Epithelial cell of prostate (primary cell): ENCODE measurements at places on chromosomes 1 and 21.

DNA sequence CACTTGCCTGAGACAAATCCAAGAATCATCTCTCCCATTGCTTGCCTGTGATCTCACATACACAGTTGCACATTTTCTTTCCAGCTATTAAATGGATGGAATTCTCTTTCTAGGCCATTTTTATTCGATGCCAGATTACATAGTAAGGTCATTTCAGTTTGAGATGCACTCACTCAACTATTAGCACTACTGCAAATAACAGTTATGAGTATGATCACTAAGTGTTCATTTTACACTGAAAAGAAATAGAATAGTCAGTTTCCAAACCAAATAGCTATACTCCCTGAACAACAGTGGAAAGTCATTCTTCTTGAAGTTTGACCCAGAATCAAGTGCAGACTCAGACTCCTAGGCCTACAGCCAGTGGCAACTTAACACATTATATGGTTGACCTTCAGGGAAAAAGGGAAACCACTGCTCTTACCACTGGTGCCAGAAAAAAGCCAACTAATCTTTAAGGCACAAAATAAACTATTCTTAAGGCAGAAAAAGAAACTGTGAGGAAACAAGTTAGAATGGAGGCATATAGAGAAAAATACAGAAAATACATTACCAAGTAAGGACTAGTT is 31.5 kb downstream of the WNT2B start:
- DNase-seq: no peak

DNA sequence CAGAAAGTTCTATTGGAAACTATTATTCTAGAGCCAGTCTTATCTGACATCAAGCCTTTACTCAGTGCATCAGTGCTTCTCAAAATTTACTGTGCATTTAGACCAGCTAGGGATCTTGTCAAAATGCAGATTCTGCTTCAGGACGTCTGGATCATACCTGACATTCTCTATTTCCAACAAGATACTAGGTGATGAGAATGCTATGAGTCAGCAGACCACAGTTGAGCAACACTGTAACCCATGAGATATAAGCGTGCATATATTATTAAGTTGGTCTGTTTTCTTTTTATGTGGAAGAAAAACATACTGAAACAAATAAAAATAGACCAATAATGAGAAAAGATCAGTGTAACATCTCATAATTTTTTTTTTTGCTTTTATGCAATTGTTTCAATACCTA is 40.4 kb upstream of the KCNH1 start:
- peak; percentile 43 for DNase-seq

GRCh38 chr1:217563179-217563578 is 67.7 kb downstream of the GPATCH2 start:
- DNase-seq: no peak

DNA sequence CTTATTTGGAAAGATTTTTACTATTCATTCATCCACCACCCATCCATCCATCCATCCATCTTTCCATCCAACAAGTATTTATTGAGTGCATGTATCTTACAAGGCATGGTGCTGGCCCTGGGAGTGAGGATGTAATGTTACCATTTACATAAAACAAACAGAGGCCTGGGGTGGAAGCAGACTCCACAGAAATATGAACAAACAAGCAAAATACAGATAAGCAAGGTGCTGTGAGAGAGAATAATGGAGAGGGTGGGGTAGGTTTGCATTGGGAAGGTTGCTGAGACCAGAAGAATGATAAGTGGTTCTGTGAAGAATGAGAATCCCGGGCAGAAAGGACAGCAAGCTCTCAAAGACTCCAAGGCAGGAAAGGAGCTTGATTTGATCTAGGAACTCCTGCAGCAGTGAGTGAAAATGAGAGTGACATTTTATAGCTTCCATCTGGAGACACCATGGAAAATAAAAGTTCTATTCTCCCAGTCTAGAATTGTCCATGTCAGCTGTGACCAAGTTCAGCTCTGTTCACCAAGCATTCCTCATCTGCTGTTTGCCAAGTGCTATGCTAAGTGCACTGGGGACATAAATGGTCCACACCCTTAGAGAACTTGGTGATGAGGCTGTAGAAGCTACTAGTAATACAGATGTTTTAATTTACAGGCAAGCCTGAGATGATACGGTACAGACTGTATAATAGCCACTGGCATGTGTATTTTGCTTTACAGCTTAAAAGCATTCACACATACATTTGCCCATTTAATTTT is 75.3 kb downstream of the PEX14 start:
- no peak for DNase-seq

GRCh38 chr1:84969489-84970250 is 27.2 kb downstream of the MCOLN2 start:
- DNase-seq: no peak

- DNase-seq: no peak
Observed at GRCh38 chr1:97314685-97315084, 593.1 kb downstream of the PTBP2 start.

DNA sequence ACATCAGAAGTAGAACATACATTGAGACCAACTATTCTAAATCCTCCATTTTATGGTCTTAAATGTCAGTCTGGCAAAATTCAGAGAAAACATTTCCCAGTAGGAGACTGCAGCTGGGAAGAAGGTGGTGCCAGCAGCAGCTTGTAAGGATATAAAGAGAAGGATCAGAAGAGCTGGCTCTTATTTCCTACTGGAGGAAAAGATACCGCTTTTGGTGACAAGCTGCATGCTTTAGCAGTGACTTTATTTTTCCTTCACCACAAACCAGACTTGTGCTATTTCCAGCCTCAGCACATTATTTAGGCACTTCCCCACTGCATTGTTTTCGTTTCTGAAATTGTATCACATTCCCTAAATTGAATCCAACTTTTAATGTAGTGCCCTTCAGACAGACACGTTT is 28.4 kb downstream of the RNF11 start:
- no peak for DNase-seq

DNA sequence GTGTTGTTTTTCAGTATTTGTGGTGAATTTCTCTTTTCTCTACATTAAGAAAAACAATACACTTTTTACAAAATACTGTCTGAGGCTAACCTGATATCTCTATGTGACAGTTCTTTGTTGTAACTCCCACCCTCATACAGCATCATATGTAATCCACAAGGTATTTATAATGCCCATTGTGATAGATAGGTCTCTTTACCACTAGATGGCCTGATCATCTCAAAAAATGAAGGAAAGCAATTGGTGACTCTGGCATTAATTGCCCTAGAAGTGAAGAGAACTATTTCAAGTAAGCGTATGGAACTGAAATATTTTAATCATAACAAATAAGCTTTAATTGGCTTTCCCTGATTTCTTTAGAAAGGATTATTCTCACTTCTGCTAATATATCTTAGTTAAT is 36.2 kb upstream of the HFM1 start:
- DNase-seq: no peak

DNA sequence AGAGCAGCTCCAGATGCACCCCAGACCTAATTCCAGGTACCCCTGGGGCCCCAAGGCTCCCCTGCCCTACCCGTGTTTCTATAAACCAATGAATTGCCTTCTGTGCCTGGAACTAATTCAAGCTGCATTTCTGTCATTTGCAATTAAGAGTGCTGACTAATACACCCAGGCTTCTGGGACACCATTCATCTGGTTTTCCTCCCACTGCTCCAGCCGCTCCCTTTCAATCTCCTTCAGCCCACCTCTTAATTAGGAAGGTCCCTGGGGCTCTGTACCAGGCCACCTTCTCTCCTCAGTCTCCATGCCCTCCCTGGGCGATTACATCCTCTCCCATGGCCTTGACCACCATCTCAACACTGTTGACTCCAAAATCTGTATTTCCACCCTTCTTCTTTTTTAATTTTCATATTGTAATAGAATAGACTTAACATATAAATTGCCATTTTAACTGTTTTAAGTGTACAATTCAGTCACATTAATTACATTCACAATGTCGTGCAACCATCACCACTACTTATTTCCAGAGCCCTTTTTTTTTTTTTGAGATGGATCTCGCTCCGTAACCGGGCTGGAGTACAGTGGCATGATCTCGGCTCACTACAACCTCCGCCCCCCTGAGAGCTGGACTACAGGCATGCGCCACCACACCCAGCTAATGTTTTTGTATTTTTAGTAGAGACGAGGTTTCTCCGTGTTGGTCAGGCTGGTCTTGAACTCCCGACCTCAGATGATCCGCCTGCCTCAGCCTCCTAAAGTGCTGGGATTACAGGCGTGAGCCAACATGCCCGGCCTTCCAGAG is 9.2 kb upstream of the GJB3 start:
- DNase-seq: no peak

- no peak for DNase-seq
Observed at GRCh38 chr21:43991447-43991991, 20.6 kb upstream of the TRAPPC10 start.

GRCh38 chr1:9766759-9767442 is 56.9 kb downstream of the CLSTN1 start:
- peak; percentile 100 for DNase-seq

GRCh38 chr1:43156026-43156425 is 16.1 kb downstream of the EBNA1BP2 start:
- no peak for DNase-seq

DNA sequence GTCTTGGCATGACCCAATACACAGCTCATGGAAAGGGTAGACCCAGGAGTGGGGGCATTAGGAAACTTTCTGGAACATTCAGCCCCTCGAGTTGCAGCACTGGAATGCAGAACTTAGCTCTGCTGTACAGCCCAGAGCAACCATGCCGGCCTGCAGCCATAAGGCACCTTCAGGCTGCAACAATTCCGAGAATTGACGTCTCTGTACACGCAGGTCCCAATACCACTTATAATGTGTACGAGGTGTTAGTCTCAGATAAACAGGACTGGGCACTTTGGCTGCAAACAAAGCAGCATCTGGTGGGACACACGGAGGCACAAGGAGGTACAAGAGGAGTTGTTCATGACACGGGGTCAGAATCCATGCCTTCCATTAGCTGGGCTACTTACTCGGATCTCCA is 7.9 kb downstream of the CBR1 start:
- DNase-seq: no peak

DNA sequence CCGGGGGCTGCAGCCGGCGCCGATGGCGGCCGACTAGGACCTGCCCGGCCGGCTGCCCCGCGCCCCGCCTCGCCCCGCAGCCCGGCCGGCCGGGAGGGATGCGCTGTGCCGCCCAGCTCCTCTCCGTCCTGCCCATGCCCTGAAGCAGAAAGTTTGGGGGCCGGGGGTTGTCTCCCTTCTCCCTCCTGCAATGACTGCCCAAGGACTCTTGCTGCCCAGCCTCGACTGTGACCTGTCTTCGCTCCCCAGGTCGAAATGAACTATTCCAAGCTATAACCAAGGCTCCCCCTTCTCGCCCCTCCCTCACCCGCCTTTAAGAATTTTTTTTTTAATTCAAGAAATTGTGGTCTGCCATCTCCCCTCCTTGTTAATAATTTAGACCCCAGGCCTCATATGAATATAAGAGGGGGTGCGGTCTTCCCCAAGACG is 361 bp downstream of the TMCC2 start:
- DNase-seq: no peak

- no peak for DNase-seq
Observed at GRCh38 chr1:25836695-25837094, 16.9 kb downstream of the MTFR1L start.

DNA sequence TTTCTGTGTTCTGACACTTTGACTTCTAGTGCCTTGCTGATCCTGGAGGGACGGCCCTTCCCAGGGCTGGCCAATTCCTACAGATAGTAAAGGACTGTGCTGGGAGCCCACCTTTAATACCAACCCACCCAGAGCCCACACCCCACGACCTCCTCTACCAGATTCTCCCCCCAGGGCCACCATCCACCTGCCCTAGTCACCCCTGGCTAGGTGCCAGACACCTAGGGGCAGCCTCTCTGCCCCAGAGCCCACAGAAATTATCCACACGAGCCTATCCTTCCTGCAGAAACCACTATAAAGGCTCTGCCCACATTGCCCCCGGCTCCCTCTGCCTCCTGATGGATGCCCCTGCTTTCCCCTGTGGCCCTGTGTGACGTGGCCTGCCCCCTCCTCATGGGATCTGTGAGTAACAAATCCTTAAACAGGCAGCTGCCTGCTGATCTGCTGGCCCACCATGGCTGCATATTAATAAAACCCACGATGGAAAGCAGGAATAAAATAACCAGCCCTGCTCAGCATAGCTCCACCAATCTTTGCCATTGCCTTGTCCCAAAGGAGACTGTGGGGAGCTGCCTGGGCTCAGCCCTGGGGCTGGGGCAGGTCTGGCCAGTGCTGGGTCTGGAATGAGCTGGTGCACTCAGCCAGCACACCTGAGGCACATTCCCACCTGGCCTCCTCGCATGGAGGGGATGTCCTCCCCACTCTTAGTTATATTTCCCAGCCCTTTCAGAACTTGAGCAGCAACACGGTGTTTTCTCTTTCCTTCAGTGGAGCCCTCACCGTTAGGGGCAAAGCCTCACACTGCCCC is 488.5 kb downstream of the NPHP4 start:
- DNase-seq: no peak

DNA sequence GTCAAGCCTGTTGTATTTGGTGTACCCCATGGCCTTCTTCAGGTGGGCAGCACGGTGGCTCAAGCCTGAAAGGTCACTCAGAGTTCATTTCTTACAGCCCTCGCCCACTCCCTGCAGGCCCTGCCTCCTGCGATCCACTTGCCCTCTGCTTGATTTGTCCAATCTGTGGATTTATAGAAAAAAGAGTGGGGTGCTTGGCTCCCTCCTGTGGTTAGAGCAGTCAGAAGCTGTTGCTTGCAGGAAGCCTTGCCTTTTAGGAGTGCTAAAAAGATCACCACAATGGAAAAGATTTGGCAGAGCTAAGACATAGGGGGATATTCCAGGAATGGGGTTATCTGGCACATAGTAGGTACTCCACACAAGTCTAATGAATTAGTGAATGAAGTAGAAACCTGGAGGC is 108.0 kb upstream of the TRABD2B start:
- no peak for DNase-seq

- peak; percentile 53 for DNase-seq
Observed at GRCh38 chr21:43812139-43812821, 22.9 kb downstream of the RRP1 start.

GRCh38 chr1:36352910-36353878 is 29.7 kb upstream of the EVA1B start:
- no peak for DNase-seq

GRCh38 chr1:245453541-245453940 is 298.8 kb downstream of the KIF26B start:
- no peak for DNase-seq
